ENCODE measurements at places on chromosomes 16 and 17.

DNA sequence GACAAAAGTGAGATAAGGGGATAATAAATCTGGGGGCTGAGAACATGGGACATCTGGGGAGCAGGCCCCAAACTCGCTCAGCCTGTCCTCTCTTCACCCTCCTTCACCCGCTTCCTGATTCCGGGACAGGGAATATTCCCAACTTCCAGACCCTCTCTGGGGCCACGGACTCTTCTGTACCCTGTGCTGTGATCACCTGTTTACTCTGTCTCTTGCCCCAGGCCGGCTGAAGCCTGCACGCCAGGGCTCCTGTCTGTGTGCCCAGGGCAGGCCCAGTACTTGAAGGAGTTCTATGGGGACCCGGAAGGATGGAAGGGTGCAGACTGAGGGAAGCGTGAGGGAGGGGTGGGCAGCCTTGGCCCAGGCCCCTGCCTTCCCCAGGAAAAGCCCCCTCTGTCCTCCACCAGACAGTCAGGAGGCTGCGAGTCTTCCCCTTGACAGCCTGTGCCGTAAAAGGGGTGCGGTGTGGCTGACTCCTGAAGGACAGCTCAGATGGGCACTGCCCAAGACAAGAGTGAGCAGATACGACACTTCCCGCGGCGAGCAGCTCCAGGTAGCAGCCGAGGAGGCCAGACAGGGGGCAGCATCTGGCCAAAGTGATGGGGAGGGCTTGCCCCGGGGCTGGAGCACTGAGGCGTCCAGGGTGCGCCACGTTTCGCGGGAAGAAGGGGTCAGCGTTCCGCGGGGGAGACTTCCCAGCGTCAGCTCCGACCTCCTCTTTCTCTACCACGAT lies 1.0 kb upstream of the CCNF start:
- DNase-seq, result peak; percentile 5

GRCh38 chr16:11670171-11671131 lies 2.2 kb downstream of the SNN start:
- DNase-seq, result no peak

DNA sequence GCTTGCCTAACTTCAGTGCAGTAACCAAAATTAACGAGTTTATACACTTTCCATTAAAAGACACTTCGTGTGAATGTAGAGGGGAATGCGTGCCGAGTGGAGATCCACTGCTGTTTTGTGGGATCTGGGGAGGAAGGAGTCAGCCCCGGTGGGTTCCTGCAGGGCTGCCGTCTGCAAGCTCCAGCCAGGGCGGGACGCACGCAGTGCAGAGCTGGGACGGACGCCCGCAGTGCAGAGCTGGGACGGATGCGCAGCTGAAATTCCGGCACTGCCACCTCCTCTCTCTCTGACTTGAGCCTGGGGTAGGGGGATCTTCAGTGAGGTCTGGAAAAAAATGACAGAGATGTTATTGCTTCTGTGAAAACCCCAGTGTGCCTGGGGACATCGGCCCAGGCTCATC lies 16.5 kb upstream of the ZC3H18 start:
- DNase-seq, result no peak

DNA sequence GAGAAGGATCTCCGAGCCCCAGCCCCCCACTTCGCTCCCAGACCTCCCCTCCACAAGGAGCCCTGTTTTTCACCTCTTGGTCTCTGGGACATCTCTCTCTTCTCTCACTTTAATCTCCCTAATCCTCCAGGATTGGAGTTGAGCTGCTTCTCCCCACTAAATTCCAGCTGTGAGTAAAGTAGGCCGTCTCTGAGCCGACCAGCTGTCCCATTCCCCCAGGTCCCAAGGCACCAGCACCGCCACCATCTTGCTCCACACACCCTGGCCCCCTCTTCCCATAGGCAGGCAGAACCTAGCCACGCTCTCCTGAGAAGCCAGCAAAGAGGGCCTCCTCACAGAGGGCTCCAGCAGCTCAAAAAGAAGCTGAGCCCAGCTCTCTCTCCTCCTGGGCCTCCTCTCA lies 878 bp downstream of the DLG4 start:
- no peak for DNase-seq

GRCh38 chr16:69762814-69763598 lies 874 bp downstream of the WWP2 start:
- no peak for DNase-seq

GRCh38 chr17:78127239-78127887 lies 1.2 kb downstream of the TMC6 start:
- DNase-seq, result no peak

- no peak for DNase-seq
Measured at GRCh38 chr16:49704586-49705155, 151.2 kb downstream of the ZNF423 start.

DNA sequence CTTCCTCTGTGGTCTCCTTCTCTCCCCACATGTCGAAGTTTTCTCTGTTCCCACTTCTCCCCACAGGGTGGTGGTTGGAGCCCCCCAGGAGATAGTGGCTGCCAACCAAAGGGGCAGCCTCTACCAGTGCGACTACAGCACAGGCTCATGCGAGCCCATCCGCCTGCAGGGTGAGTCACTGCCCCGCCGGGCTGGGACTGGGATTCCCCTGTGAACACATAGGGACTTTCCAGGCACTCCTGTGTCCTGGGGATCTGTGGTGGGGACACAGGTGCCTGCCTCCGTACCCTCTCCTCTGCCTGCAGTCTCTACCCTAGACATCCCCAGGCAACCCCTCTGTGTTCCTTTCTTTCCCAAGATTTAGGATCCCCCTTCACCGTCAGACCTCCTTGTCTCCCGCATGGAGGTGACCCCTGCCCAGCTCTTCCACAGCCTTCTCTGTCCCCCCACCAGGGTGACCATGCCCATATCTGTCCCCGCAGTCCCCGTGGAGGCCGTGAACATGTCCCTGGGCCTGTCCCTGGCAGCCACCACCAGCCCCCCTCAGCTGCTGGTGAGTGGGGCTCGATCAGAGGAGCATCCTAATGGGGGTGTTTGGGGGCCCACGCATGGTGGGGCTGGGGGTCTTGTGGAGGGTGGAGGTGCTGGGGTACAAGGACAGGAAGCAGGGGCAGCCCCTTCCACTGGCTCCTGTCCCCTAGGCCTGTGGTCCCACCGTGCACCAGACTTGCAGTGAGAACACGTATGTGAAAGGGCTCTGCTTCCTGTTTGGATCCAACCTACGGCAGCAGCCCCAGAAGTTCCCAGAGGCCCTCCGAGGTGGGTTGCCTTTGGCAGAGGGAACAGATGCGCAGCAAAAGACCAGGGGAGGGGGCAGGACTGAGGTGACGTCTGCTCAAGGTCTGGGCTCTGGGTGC lies 5.8 kb downstream of the ITGAM start:
- peak; percentile 70 for DNase-seq

DNA sequence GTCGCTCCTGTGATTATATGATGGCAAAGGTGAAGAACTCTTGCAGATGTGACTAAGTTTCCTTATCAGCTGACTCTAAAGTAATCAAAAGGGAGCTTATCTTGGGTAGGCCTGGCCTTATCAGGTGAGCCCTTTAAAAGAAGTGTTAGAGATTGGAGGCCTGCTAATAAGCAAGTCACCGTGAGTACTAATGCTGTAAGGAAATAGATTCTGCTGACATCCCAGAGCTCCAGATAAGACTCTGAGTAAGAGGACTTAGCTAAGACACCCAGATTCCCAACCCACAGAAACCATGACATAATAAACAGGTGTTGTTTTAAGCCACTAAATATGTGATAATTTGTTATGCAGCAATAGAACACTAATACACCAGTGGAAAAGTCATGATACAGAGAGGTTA lies 99.9 kb upstream of the FAM20A start:
- DNase-seq, result no peak

- DNase-seq, result no peak
Measured at GRCh38 chr17:17088086-17088485, 45.8 kb downstream of the MPRIP start.

DNA sequence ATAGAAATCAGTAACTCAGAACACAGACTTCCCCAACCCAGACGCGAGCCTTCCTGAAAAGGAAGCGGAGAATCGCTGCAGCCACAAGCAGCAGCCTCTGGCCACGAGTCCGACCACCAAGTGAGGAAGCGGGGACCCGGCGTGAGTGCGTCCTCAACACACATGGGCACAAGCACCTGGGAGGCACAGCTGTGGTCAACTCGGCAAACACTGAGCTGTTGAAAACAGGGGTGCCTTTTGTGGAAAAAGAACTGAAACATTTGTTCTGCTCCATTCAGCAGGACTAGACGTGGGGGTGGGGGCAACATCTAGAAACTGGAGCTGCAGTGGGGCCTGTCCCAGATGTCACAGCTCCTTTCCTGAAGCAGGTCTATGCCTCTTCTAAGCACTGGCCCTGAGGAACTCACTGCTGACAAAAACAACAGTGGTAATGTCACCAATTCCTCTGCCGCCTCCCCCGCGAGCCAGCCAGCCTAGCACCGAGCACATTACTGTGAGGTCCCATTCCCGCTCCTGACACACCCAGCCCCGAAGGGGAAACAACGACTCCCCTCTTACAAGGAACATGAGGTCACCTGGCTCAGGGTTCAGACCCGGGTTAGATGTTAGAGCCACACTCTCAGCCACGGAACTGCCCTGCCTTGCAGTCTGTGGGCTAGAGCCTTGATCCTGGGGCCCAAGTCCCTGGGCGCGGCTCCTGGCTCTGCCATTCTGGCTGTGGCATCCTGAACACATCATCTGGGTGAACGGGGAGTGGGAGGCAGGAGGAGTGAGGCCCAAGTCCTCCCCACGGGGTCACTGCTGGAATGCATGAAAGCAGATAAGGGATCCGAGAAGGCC lies 29.0 kb downstream of the KDM8 start:
- peak; percentile 34 for DNase-seq

DNA sequence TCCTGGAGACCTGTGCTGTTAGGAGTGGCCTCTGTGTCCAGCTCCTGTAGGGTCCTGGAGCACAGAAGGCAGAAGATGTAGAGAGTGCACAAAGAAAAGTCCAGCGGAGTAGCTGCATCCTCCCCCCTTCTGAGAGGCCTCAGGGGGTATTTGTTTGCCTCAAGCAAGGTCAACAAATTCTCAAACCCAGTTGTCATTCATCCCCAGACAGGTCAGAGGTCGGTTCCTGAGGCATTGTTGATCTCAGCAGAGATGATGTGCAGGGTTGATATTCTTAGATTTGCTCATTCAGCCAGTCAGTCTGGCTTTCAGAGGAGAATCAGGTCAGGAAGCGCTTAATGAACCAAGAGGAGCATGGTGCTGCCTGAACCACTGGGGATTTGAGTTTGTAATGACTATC lies 8.3 kb upstream of the RBFOX1 start:
- DNase-seq, result no peak

Measured in stimulated activated CD4-positive, alpha-beta T cell treated with anti-CD3 and anti-CD28 coated beads, Interleukin-12 subunit alpha, Interleukin-12 subunit beta, amount 100 ng/mL, for 4 hours (primary cell).